ENCODE measurements at places on chromosomes 13 and 19. TPM values are rescaled to one million over a fixed set of nuclear protein-coding genes. Genes with fewer than 3 reads are reported as not detected.

The ZNF154 gene
- total RNA-seq = 5.3 TPM

The SLC10A2 gene
- not detected for total RNA-seq

The C1QTNF9 gene
- total RNA-seq = not detected

The FPR1 gene
- total RNA-seq = not detected

The KLK4 gene
- total RNA-seq = not detected

The WDR87 gene
- total RNA-seq = under 0.01 TPM

The ZNF234 gene
- 12.2 TPM for total RNA-seq

The SMIM44 gene
- not detected for total RNA-seq

The ZNF211 gene
- total RNA-seq = 12.4 TPM

The RNF17 gene
- total RNA-seq = 0.17 TPM

The ZSCAN4 gene
- not detected for total RNA-seq

The TMIGD2 gene
- not detected for total RNA-seq

All from smooth muscle cell of trachea (primary cell).